ENCODE measurements at places on chromosomes 2 and 18.

DNA sequence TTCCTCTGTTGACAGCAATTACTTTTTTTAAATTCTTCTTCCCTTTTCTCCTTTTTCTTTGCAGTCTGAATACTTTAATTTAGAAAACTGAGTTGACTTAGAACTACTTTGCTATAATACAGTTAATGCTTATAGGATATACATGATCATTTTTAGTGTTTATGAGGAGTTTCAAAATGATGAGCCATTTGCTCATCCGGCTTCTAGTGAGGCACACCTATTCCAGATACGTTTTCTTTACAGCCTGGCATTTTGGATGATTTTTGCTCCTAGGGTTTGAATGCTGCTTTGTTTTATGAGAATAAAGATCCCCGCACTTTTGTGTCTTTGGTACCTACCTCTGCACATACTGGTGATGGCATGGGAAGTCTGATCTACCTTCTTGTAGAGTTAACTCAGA lies 52.8 kb downstream of the EIF5B start:
- no peak for DNase-seq

DNA sequence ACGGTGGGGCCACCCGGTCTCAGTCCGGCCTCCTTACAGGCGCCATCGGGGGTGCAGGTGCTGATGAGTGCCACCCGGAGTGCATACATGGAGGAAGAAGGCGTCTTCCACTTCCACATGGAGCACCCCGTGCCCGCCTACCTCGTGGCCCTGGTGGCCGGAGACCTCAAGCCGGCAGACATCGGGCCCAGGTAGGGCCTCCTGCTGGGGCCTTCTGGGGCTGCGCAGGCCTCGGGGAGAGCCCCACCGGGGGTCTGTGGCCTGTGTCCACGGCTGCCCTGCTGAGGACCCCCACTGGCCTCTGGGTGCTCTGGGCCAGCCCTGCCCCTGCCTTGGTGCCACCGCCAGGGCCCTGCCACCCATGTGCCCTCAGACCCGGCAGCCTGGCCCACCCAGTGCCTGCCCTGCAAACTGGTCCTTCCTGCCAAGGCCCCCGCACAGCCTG lies 4.8 kb downstream of the RNPEPL1 start:
- DNase-seq, result no peak

DNA sequence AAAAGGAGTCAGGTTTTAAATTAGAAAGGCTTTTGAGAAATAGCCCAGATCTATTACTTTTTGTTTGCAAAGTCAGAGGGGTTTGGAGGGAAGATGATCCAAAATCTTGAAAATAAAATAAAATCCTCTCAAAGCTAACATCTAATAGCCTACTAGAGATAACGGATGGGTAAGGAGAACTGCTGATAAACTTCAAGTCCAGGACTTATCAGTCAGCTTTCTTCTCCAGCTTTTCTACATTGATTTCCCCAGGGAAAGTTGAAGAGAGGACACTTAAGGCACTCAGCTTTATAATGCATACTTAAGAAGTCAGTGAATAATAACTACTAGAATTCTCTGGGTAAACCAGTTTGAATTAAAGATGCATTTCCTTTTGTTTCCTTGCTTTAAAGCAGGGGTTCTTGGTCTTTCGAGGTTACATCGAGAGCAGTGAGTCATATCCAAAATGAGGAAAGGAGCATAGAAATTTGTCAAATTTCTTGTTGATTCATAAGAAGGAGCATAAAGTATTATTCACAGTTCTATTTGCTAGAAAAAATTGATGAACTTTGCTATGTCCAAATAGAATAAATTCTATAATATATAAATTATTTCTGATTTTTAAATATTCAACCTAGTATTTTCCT lies 43.2 kb upstream of the ITPRID2 start:
- DNase-seq, result no peak

DNA sequence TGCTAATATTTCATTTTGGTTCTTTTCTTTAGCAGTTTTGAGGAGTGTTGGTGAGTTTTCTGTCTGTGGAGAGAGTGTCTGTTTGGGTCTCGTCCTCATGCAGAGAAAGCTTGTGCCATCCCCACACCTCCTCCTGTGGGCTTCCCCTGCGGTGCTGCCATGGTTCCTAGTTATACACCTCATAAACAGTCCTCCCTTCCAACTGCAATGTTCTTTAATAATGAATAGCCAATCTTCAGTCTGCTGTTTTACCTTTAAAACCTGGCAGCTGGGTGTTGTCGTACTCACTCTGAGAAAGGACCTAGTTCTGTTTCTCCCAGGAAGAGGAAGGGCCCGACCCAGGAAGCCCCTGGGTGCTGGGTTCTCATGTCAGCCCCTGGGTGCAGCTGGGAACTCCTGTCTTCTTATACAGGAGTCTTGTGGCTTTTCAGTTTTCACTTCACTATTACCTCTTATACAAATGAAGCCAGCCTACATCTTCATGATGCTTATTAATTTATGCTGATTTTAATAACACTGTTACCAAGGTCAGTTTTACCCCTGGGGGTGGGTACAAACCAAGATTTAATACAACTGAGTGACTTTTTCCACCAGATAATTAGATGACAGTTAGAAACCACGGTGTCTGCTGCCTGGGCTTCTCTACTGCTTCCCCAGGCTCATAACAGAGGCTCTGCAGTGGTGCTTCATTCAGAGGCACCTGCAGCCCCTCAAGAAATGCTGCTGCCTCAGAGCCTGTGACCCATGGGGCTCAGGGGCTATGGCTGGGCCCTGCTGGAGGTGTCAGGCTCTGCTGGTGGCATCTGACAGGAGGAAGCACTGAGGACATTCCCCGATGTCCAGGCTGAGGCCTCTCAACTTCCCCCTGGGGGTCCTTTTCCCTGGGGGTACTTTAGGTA lies 59.1 kb downstream of the COA5 start:
- no peak for DNase-seq

DNA sequence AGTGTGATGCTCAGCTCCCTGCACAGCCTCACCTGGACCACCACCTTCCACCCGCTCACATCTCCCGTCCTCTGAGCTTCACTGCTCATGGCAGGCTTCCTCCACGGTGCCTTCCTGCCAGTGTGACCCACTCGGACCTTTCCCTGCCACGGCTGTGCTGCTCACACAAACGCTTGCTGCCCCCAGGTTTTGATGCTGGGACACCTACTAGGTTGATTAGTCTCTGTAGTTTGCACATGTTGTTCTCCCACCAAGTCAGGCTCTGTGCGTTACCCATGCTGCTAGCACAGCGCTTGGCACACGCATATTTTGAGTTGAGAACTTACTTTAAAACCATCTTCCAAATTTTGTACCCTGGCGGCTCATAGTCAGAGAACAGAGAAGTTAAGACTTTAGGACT lies 2.1 kb downstream of the MC2R start:
- DNase-seq, result no peak

GRCh38 chr2:160679686-160680085 lies 186.1 kb upstream of the RBMS1 start:
- DNase-seq, result no peak

- no peak for DNase-seq
These were observed 95.6 kb downstream of the TWIST2 start for GRCh38 chr2:238943338-238944067.

- DNase-seq, result no peak
These were observed 126.2 kb downstream of the RAPGEF4 start for GRCh38 chr2:172861656-172862476.

DNA sequence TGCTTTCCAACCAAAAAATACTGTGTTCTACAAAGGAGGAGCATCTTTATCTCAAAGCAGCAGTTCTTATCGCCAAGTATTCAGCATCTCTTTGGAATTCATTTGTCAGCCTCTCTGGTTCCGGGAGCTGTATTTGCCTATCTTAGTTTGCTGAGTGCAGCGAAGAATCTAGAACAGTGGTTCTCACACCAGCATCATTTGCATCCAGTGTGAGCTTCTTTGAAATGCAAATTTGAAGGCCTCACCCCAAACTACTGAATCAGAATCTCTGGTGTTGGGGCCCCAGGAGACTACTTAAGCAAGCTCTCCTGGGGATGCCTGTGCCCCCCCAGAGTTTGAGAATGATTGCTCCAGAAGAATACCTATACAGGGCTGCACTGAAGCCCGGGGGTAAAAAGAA lies 1.5 kb upstream of the PTPN2 start:
- DNase-seq, result no peak

- DNase-seq, result no peak
These were observed 110.4 kb upstream of the DYNAP start for GRCh38 chr18:54480616-54481015.

DNA sequence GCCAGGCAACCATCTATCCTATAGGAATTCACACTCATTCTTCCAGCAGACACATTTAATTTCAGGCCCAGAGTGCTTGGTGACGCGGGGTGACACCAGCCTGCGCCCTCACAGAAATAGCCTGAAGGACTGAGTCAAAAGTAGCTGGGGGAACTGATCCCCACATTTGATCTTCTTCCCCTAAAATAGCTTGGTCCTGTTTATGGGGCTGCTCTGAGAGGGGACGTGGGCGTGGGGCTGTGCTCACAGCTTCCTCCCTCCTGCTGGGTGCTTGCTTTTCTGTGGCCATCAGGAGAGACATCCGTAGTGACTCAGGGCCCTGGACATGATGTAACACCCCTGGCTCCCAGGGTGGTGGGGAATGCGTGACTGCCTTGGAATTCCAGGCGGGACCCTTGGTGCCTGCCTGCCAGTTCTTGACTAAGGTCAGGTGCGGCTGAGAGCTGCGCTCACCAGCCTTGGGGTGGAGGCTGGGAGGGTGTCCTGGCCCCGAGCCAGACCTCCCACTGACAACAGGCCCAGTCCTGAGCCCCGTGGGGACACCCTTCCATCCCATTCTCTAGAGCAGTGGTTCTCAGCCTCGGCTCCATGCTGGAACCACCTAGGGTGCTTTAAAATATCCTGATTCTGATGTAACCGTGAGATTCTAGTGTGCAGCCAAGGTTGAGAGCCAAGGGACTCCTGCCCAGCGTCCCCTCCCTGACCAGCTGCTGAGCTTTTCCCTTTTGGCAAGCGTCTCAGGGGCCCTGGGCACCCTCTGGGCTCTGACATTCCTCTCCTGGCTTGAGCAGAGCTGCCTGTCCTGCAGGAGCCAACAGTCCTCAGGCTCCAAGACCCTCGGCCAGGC lies 47.4 kb upstream of the SMAD7 start:
- no peak for DNase-seq

GRCh38 chr18:51250006-51250405 lies 52.5 kb upstream of the MEX3C start:
- DNase-seq, result no peak

DNA sequence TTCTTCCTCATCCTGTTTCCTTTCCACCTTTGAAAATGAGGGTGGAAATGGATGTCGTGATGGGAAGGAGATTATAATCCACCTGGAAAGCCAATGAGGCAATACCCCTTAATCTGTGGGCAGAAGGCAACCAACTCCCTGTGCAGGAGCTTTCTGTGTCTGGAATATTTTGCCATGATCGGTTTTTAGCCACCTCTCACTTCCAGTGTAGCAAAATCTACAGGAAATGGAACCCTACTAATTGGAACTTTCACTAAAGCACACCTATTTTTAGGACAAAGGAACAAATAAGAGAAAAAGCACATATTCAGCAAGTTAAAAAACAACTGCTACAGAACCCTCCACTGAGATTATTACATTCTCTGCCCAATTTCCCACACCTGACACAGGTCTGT lies 112.1 kb upstream of the SMAD7 start:
- DNase-seq, result no peak

GRCh38 chr2:111622859-111623258 lies 261.1 kb downstream of the ANAPC1 start:
- no peak for DNase-seq

All from NCI-H1048 (cell line).